Uterus (tissue), 4 donors: ENCODE measurements at places on chromosomes 12 and 14. TPM values are rescaled to one million over a fixed set of nuclear protein-coding genes. Genes with fewer than 3 reads are reported as not detected.

- DNase-seq: peak; percentile 90
These were observed at the start of gene GABARAPL1 for GRCh38 chr12:10212739-10213131. GABARAPL1 (plus strand) TSS chr12:10212877; CDS start chr12:10213130, 253 bp downstream.

GRCh38 chr12:34108405-34108803, 86.1 kb downstream of the ALG10 start:
- no peak for DNase-seq

GRCh38 chr14:103192246-103192840, 69.1 kb downstream of the TNFAIP2 start:
- no peak for DNase-seq

DNA sequence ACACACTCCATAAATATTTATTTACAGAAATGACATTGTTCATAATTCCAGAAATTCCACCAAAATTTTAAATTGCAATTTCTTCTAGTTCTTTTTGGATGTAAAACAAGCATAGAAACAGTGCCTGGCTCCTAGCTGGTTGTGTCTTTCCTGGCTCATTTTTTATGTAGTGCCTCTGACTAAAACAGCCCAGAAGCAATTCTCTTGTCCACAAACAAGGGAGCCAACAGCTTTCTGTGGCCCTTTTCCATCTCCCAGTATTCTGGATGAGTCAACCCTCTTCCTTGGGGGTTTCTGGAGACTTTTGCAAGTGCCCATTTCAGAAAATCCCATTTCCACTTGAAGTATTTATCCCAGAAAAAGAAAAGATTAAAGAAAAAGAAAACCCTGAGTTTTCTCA, 141.4 kb downstream of the PHLDA1 start:
- no peak for DNase-seq

GRCh38 chr12:100365411-100365810, 8.5 kb downstream of the SLC17A8 start:
- DNase-seq: no peak

GRCh38 chr14:57865403-57866198, at the start of gene SLC35F4:
SLC35F4 (minus strand) TSS chr14:57866092.
- no peak for DNase-seq

GRCh38 chr12:75779891-75780496, 251.6 kb downstream of the PHLDA1 start:
- no peak for DNase-seq

DNA sequence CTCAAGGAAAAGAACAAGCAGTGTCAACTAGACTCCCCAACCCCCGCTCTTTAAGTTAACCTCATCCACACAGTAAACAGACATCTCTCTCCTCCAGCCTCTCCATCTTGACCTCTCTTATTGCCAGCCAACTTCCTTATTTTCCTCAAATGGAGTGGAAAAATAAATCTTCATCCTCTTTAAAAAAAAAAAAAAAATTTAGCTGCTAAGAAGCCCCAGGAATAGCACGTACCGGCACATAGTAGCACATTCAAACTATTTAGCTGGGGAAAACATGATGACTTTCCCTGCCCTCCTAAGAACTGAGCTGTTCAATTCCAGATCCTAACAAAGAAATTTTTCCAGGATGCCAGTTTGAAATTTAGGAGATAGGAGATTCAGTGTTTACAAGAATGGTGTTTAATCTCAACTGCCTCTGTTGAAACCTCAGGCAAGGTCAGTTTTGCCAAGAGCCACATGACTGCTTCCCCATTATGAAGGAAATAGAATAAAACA, 90.8 kb downstream of the EPS8 start:
- no peak for DNase-seq

DNA sequence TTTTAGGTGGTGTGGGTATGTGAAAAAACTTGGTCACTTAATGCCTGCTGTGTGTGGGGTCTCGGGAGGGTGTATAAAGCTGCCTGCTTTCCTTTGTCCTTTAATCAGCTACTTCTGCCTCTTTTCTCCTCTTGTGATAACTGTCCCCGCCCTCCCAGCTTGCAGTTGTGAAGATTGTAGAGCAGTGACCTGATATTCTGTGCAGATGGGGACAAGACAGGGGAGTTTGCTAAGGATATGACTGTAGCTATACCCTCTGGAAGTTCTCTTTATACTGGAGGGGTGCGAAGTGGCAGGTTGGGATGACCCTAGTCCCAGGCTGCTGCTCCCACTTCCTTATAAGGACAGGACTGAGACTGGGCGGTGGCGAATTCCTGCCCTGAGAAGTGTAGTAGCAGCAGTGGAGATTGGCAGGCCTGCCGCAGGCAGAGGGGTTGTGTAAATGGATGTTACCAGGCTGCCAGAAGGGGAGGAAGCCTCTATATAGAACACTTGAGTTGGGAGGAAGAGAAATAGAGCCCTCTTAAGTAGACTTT, 835 bp downstream of the MYL6 start:
- peak; percentile 80 for DNase-seq

DNA sequence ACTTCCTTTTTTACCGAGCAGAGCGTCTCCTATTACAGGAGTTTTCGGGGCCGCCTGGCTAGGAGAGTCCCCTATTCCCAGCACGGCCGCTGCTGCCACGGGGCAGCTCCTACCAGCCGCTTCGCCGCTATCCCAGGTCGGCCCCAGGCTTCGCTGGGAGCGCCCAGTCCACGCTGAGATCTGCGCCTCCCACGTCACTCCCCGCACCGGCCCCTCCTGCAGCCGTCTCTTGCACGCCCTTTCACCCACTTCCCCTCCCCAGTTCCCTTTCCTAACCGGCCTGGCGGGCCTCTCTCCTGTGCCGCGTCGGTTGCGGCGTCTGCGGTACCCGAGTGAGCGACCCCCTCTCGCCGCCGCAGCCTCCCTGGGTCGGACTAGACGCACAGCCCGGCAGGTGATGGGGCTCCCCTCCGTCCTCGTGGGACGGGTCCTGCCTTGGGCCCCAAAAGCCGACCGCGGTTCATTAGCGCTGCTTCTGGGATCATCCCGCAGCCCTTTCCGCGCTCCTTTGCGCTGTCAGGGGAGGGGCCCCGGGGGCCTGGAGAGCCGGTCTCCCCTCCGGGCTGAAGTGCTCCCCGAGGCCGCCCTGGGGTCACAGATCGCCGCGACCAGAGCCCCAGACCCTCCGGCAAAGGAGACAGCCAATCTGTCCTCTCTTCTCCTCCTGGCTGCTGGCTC, 1318.4 kb downstream of the TMEM121 start:
- peak; percentile 69 for DNase-seq

DNA sequence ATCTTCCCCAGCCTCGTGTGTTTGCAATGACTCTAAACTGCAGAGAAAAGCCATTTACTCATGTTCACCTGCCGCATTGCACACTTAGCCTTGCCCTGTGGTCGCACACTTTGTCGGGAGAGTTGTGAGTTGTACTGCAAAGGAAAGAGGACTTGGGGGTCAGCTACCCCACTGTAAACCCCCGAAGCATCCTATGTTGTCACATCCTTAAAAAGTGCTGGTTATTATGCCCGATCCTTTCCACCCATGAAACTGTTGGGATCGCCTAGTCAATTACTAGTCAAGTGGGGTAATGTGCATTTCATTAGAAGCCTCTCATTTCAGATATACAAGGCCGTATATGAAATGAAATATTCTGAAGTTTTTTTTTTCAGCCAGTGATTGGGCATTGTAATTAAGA, 98.2 kb downstream of the SRRM4 start:
- no peak for DNase-seq

- peak; percentile 54 for DNase-seq
These were observed 93.9 kb downstream of the KSR2 start for GRCh38 chr12:117874842-117875434.

DNA sequence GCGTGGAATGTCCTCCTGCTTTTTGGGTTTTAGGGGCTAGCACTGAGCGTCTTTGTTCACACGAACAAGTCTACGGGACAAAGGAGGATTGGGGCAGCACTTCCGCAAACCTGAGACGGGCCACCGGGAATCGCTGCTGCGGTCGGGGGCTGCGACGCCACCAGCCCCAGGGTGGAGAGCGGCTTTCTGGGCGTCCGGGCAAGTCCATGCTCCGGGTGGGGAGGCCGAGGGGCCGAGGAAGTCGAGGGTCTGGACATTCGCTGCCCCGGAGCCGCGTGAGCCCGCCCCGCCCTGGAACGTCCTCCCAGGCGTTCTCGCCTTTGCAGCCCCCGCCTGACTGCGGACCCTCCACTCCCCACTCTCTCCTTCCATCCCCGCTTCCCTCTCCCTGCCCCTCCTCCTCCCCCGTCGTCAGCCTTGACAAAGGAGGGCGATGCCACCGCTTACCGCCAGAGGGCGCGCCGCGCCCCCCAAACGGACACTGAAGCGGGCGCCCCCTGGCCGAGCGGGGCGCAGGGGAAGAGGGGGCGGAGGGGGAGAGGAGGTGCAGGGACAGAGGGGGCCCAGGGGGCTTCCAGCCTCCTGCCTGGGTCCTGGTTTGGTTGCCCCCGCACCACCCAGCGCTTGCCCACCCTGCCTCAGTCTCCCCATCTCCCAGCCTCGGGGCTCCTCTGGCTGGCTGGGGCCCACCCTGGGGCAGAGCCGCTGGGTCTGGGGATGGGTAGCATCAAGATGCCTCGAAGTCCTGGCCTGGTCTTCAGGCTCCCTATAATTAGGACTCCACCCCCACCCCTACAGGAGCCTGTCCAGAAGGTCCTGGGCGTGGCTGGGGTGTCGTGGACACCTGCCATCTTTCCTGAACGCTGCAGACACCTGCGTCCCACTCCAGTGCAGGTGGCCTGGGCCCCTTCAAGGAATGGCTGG, 39.1 kb upstream of the INF2 start:
- DNase-seq: peak; percentile 66

DNA sequence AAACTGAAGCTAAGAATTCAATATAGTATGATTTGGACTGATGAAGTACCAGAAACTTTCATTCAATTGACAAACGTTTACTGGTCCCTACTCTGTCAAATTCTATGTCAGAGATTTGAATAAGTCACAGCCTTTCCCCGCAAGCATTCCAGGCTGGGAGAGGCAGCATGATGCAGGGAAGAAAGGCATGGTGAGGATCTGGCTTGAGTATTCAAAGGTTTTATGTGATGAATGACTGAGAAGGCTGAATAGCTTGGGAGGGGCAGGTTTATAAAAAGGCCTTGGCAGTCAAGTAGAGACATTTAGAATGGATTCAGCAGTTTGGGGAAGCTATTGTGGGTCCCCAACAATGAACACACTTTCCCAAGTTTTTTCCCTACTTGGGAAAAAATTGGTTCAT, 431.8 kb downstream of the DPF3 start:
- no peak for DNase-seq

DNA sequence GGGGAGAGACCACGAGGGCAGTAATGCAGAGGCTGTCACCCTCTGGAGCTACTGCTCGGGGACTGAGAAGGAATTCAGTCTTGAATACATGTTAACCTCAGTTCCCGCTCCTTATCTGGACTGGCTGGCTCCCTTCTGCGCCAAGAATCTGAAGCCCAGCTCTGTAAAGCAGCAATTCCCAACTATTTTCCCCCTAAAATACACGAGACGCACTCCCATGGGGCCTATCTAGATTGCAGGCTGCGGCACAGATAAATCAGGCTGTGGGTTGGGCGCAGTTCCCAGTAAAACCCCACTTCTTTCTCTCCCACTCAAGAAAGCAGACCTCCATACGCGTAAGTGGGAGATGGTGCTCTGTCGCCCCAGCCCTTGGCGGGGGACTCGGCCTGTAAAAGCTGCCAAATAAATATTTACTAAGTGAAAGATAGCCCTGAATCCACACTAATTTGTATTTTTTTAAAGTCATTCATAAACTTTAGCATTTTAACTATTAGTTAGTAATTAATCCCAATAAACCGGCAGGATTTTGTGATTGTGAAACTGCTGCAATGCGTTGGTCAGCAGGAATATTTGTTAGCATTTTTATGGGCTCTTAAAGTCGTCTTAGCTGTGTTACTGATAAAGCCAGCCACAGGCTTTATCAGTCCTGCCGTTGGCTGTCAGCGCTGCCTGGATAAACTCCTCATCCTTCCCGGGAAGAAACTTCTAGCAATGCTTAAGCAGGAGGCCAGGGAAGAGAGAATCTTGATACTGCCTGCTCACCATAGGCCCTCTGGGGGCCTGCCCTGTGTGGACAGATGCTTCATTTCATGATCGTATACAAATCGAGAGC, 17.8 kb downstream of the FBXL14 start:
- DNase-seq: peak; percentile 90

GRCh38 chr12:96866801-96867590, 40.1 kb upstream of the NEDD1 start:
- no peak for DNase-seq

GRCh38 chr12:94145191-94145983, 3.0 kb upstream of the PLXNC1 start:
- DNase-seq: peak; percentile 29

DNA sequence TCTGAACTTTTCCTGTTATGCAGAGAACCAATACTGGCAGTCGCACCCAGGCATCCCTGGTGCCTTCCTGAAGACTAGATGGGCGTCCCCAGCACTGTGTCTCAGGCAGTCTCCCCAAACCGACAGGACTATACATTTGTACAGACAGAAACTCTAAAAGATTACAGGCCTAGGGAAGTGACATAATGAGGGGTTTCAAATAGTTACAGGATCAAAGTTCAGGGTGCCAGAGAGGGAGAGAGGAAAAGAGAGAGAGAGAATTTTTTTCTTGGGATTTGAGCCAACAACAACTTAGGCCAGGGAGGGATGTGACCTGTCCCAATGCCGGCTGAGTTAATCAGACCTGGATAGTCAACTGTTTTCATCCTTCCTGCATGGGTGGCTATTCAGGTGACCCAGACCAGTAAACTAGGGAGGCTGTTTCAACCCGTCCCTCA, 9.3 kb upstream of the GMFB start:
- DNase-seq: no peak

DNA sequence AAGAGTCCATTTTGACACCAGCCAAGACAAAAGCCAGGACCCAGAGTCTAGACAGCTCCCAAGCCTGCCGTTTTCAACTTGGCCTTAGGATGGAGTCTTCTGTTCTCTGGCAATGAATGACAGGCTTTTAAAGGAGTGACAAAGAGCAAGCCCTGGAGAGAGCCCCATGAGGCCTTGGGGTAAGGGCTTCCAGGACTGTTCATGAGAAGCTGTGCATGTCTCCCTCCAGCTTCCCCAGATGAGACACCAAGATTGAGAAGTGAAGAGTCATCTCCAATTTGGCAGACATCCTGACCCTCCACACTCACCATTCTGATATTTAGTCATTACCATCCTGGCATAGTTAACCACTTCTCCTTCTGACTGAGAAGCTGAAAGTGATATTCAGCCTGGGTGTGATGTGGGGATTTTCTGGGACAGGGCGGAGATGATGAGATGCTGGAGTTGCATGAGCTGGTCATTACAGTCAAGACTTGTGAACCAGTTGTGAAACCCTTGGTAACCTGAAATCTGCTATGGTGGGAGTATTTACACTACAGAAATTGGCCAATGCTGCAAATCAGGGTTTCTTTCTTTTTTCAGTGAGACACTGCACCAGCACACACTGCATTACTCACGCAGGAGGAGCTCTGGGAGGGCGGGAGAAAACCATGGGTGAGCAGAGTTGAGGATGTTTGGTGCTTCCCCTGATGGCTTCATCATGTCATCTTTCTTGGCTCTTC, 77.8 kb downstream of the VCPKMT start:
- DNase-seq: peak; percentile 45

GRCh38 chr14:61417141-61417540, 95.8 kb downstream of the PRKCH start:
- DNase-seq: no peak

Gene KRT85
- total RNA-seq: not detected

Gene CKAP4
- 106 TPM for total RNA-seq

Gene TMEM119
- 11.5 TPM for total RNA-seq

Gene NPAS3
- total RNA-seq: 3.5 TPM
